Hair follicle dermal papilla cell (primary cell): ENCODE measurements at places on chromosomes 12 and 14. TPM values are rescaled to one million over a fixed set of nuclear protein-coding genes. Genes with fewer than 3 reads are reported as not detected.

Gene C12orf56
- 0.12 and 0.49 TPM in 2 replicates for total RNA-seq

Gene FAM181A
- not detected in 2 replicates for total RNA-seq

Gene NUP37
- total RNA-seq: 19.3 and 29.6 TPM in 2 replicates

Gene CCDC38
- not detected in 2 replicates for total RNA-seq

Gene PRIMA1
- not detected in 2 replicates for total RNA-seq

Gene DAD1
- total RNA-seq: 172 and 225 TPM in 2 replicates

Gene GRIP1
- total RNA-seq: 0.81 TPM in 1 of 2 replicates, not detected in the other

Gene BMP4
- 4.5 and 5.0 TPM in 2 replicates for total RNA-seq

Gene CLEC6A
- total RNA-seq: not detected in 2 replicates

Gene PRICKLE1
- 2.6 and 4.2 TPM in 2 replicates for total RNA-seq

Gene GZMB
- total RNA-seq: not detected in 2 replicates

Gene STX2
- 48.8 and 52.0 TPM in 2 replicates for total RNA-seq

Gene LMNTD1
- total RNA-seq: 0.16 and 0.85 TPM in 2 replicates

Gene MYF5
- total RNA-seq: not detected in 2 replicates

Gene STAC3
- total RNA-seq: 0.81 TPM in 1 of 2 replicates, not detected in the other

Gene NEUROD4
- not detected in 2 replicates for total RNA-seq

Gene RDH16
- under 0.01 and 0.12 TPM in 2 replicates for total RNA-seq

Gene CTDSP2
- 182 and 200 TPM in 2 replicates for total RNA-seq

Gene RPS6KL1
- total RNA-seq: 0.32 and 1.3 TPM in 2 replicates

Gene LGMN
- total RNA-seq: 34.2 and 51.9 TPM in 2 replicates

Gene GPR135
- total RNA-seq: 4.1 and 4.7 TPM in 2 replicates

Gene DBX2
- total RNA-seq: 0.12 TPM in 1 of 2 replicates, not detected in the other

Gene TMTC1
- 35.5 and 44.1 TPM in 2 replicates for total RNA-seq

Gene USP15
- total RNA-seq: 44.6 and 50.8 TPM in 2 replicates

Gene RPGRIP1
- not detected in 2 replicates for total RNA-seq

Gene EMP1
- total RNA-seq: 320 and 393 TPM in 2 replicates

Gene TMCC3
- total RNA-seq: 0.24 and 0.49 TPM in 2 replicates
